ENCODE measurements at places on chromosomes 2 and 18.

DNA sequence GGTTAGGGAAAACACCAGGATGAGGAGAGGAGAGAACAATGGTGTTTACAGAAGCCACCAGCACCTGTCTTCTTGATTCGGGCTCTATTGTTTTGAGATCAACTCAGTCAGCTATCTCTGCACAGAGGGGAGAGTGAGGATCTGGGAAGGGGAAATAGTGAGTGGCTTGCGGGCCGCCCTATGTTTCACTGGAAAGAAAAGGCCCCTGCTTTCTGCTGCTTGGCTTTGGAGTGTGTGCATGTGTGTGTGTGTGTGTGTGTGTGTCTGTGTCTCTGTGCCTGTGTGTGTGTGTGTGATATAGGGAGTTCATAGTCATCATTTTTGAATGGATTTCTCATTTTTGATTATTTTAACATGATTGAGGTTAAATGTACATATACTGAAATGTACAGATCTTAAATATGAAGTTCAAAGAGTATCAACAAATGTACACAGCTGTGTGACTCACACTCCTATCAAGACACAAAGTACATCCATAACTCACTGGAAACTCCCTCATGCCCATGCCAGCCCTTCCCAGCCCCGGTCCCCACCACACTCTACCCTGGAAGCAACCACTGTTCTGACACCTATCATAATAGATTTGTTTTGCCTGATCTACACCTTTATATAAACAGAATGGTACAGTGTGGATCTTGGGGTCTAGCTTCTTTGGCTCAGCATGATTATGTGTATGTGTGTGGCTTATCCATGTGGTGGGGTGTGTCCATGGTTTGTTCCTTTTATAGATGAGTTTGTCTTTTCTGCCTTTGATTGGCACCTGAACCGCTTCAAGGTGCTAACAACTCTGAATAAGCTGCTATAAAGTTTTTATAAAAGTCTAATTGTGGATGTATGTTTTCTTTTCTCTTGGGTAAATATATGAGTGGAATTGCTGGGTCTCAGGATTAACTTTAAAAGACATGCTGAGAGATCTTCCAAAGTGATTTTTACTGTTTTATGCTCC is 258.3 kb downstream of the SETBP1 start:
- DNase-seq: no peak

DNA sequence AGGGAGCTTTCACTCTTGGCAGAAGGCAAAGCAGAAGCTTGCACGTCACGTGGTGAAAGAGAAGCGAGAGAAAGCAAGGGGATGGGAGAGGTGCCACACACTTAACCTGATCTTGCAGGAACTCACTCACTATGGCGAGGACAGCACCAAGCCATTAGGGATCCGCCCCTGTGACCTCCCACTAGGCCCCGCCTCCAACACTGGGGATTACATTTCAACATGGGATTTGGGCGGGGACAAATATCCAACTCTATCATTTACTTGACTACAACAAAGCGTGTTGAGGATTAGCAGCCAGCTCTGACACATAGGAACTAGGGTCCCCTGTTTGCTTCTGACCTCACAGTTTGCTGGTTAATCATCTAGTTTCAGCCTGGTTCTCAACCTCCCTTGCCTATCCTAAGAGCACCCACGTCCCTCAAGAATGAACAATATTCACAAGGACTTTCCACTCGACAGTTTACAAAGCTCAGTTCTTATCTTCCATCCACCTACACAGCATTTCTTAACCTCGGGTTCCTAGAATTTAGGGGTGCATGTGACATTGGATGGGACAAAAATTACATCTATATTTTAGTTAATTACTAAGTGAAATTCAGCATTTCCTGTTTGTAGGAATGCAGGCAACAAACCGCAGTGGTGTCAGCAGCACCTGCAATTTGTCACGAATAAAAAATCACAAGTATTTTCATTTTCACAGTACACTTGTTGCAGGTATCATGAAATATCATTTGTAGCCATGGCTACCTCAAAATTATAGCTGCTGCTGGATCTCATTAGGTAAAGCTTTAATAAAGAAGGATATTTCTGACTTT is 36.0 kb downstream of the LBH start:
- DNase-seq: no peak

- peak; percentile 33 for DNase-seq
These were observed 697 bp downstream of the ITGA4 start for GRCh38 chr2:181457741-181458425.

DNA sequence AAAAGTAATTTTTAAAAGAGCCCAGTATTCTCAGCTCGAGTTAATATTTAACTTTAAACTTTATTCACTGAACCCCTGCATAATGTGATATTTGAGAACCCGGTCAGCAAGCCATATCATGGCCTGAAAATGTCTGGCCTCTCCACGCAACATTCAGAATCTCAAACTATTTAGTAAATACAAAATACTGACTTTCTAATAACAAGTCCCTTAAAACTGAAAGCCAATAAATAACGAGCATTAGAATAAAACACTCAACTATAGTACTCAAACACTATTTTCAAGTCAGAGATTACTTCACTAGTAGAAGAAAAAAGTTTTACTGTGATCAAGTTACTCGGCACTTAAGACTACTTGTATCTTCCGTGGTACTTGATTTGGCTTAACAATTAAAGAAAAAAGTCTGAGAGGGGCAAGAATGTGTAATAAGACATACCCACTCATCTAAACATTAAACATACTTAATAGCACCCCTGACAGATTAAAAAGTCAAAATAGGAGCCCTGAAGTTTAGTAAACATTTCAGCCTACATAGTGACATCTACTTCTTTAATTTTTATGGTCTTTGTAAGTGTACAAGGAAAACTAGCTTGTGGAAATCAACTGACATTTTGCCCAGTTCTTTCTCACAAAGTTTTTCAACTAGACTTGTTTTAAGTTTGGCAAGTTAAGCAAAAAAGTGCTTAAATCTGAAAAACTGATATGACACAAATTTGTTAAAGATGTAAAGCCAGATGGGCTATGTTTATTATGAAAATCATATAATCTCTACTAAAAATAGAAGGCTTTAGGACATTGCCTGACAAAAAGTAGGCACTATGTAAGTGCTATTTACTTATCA is 38.2 kb downstream of the RTN4 start:
- DNase-seq: peak; percentile 59

- no peak for DNase-seq
These were observed 46.0 kb downstream of the CAVIN2 start for GRCh38 chr2:191800874-191801273.

GRCh38 chr2:51581636-51582267 is 549.8 kb upstream of the NRXN1 start:
- DNase-seq: no peak

DNA sequence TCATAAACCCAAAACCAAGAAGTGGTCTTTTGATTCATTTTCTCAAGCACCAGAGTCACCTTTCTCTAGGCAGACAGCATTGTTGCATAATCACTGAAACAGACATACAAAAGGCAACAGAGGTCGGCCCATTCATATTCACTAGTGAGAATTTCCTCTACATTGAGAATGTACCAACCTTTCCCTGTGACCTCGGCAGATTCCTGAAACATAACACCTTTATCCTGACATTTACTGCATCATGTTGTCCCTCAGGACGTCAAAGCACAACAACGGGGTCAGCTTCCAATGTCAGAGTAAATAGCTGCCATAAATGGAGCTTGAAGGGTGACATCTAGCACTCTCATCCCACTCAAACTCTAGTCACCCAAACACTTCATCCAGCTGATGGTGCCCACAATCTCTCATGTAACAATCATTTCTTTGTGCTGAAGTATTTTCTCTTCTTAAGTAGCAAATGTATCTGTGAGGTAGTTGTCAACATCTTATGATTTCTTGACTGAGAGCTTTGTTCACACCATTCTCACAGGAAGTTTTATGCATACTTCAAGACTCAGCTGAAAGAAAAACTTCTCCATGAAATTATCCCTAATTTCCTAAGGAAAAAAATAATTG is 802.6 kb upstream of the CHAC2 start:
- no peak for DNase-seq

DNA sequence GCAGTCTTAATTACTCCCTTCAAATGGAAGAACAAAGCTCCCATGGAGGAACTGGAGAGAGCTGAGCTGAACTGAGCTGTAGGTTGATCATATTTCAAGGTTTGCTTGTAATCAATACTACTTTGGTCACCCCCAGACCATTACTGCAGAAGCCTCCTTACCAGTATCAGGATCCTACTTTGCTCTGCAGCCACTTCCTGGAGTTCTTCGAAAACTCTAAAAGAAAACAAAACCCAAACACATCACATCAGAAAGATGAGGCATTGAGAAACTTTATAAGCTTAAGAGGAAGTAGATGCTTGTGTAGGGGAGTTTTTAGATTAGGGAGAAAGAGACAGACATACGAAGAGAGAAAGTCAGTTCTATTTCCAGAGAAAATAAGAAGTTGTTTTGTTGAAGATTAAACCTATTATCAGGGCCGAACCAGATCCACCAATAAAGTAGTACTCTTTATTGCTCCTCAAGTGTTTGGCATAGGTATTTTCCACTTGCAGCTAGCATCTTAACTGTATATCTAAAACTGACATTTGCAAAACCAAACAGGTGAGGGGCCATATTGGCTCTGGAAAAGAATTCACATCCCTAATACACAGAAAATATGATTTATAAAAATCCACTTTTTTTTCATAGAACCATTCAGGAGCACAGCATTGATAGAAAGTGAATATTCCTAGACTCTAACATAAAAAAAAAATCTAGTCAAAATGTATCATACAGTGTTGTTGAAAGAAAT is 166.9 kb upstream of the KLF7 start:
- no peak for DNase-seq

DNA sequence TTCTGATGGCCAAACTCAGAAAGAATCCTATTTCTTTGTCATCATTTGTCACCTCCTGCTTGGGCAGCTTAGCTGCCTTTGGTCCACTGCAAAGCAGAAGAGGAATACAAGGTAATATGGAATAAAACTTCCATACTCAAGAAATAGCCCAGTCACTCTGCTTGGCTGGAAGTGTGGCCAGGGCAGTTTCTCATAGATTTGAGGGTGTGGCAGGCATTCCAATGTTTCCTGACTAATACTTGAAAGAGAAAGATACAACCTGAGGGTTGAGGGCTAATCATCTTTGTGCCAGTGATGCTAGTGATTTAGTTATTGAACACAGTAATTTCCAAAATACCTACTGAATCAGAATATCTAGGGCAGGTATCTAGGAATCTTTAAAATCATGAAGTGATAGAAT is 83.1 kb downstream of the FAM161A start:
- DNase-seq: no peak

DNA sequence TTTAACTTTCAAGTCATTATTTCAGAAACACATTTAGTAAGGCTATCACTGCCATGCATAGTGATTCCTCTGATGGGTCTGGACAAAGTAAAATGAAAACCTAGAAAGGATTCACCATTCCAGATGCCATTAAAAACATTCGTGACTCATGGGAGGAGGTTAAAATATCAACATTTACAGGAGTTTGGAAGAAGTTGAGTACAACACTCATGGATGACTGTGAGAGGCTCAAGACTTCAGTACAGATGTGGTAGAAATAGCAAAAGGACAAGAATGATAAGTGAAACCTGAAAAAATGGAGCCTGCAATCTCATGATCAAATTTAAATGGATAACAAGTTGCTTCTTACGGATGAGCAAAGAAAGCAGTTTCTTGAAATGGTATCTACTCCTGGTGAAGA is 5.8 kb upstream of the TWSG1 start:
- no peak for DNase-seq

All from DMS 273 treated with DMSO at 0.1 percent for 48 hours (cell line).